ENCODE measurements at places on chromosomes 1 and 21.

DNA sequence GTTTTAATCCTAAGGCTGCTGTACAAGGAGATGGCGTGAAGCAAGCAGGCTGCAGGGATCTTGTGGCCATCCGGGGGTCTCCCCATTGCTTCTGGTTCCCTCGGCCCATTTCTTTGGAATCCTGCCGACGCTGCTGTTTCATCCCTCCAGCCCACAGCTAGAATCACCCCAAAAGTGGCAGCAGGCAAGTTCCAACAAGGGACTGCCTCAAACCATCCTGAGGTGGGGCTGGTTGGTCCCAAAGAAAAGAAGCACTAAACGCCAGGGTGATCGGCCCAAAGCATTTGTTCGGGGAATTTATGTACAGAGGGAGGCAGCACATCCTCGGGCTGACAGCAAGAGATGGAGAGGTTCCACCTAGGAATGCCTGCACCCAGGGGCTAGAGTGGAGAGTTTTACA lies 4.5 kb upstream of the MIB2 start:
- DNase-seq = no peak

GRCh38 chr1:156386949-156387869 lies 18.2 kb downstream of the RHBG start:
- no peak for DNase-seq

DNA sequence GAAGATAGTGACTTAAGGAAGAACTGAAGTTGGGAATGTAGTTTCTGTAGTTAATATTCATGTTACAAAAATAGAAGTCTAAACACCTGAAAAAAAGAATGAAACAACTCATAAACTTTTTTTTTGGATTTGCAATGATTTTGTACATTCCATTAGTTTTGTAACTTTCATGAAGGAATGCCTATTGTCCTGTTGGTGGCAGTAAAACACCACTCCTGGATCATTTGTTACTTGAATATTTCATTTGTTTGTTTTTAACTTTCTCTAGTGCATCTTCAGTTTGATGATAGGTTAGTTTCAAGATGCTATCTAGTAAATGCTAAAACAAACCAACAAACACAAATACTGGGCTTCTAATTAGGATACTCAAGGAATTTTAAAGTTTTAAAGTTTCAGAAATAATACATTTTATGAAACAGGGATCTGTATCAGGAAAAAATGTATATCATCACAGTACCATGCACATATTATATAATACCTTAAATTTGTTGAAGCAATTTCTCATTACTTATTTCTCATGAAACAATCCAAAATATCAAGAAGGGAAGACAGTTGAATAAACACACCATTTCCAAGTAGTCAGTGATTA lies 229.7 kb upstream of the CACYBP start:
- DNase-seq = no peak

DNA sequence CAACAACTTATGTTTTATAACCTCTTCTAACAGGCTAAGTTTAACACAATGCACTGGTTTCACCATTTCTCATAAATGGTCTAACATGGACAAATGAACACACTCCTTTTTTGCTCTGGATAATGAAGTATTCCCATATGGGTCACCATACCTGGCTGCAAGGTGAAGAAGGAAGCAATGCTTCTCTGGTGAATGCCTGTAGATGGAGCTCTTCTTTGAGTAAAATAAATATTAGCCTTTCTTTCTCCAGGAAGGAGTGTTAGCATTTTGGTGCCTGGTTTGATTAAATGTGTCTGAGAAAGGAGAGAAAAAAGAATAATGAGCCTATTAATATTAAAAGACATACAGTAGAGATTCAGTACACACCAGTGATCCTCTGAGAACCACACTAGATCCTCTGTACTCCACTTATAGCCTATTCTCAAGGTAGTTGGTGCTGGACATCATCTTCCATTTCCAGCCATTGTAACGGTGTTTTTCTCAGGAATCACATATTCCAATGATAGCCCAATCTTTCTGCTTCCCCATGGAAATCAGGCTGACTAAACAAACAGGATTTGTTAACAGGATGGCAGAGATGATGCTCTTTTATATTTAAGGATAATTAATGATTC lies 17.6 kb downstream of the MTFR1L start:
- no peak for DNase-seq

GRCh38 chr1:10236405-10237156 lies 26.2 kb downstream of the KIF1B start:
- DNase-seq = no peak

DNA sequence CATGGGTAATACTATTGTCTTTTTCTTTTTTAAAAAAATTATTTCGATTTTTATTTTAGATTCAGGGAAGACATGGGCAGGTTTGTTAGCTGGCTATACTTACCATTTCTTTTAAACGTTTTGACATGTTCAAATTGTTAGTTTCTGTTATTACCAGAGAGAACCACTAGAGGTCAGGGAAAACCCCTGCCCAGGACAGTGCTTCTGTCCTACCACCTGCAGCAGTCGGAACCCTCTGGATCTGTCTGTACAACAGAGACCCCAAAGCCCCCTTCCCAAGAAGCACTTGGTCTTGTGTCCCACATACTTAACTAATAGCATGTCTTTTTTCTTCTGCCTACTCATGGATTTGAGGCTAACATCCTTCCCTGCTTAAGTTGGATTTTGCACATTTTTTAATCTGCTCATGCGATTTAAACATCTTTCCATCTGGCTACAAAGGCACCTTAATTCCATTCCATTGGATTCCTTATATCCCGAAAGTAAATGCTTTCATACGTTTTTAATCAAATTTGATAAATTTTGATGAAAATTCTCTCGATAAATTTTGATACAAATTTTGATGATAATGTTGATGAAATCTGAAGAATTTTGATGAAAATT lies 10.0 kb upstream of the C1orf115 start:
- DNase-seq = no peak

DNA sequence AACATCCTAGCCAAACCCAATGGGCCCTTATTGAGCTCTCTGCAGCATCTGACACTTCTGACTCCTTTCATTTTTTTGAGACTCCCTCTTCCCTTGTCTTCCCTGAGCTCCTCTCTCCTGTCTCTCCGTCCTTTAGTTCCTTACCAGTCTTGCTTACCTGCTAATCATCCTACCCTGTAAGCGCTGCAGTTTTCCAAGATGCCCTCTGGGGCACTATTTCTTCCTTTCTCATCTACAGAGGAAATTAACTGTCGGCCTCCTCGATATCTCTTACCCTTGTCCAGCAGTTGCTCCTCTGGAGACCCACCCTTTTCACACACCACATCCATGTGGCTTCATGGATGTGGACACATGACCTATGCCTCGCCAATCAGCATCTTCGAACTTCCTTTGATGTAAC lies 6.8 kb downstream of the GPR161 start:
- no peak for DNase-seq

DNA sequence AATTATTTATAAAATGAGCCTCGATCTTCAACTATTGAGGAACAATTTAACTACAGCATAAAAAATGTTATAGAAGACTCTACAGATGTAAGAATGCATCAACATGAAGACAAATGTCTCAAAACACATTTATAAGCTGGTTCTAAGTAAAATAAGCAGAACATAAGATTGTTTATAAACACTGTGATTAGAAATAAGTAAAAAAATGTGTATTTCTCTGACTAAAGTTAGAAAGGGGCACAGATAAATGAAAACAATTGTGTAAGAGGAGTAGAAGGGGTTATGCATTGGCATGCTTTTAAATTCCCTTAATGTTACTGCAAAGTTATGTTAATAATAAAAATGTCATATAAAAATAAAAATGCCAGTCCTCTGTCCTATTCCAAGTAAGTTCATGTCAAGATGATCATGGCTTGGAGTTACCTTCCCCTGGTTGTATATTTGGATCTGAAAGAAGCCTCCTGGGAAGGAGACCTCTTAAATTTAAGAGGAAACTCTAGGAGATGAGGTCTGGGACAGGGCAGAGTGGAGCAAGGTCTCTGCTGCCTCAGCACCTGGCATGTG lies 70.2 kb upstream of the FAM20B start:
- no peak for DNase-seq

DNA sequence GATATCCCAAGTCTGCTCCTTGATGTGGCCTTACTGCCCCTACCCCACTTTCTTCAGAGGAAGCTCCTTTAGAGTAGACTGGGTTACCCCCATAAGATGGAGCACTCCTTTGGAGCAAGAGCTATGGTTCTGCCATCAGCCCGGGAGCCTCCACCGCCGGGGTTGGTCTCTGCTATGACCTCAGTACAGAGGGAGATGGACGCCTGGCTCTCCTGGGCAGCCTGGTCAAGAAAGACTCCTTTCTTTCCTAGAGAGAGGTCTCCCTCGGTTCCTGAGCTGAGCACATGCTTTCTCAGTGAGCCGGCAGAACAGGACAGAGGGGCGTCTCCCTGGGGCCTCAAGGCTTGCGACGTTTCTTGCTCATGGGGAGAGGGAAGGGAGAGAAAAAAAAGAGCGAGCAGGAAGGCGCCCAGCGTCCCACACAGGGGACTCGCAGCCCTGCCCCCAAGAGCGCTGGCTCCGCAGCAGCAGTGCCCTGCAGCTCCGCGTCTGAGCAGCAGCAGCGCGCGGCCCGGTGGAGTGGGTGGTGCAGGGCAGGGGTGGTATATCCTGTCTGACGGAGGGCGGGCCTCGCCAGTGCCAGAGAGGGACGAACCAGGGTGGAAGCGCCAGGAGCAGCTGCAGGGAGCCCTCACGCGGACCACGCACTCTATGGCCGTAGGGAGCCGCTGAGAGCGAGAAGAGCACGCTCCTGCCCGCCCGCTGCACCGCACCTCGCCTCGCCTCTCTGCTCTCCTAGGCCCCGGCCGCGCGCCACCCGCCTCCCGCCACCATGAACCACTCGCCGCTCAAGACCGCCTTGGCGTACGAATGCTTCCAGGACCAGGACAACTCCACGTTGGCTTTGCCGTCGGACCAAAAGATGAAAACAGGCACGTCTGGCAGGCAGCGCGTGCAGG lies at the start of gene PKP1:
Gene PKP1, plus strand, starts transcription at position 576 of the 899 bp plus-strand sequence. Its CDS starts 197 bp downstream, at position 773.
- no peak for DNase-seq

- DNase-seq = no peak
Measured at GRCh38 chr1:66492424-66492823, 41.5 kb upstream of the SGIP1 start.

- DNase-seq = no peak
Measured at GRCh38 chr1:52746189-52746588, 19.9 kb downstream of the ZYG11B start.

DNA sequence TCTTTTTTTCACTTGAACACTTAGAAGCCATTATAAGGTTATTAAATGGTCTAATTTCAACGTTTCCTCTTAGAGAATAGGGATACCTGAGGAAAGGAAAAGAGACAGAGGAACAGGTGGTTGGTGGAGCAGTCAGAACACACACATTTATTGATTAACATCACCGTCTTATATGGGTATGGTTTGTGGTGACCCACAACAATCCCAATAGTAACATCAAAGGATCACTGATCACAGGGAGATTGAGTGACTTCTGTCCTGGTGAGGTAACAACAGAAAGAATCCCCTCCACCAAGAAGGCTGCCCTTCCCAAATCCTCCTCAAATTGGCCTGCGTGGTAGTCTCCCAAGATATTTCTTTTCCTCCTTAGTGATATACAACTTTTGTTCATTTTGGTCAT lies 474.0 kb downstream of the PLPP3 start:
- DNase-seq = no peak

GRCh38 chr1:89633800-89634625 lies 1.1 kb downstream of the LRRC8C start:
- no peak for DNase-seq

- DNase-seq = no peak
Measured at GRCh38 chr1:223298701-223299100, 65.3 kb downstream of the SUSD4 start.

- peak; percentile 16 for DNase-seq
Measured at GRCh38 chr1:93908394-93909145, 660 bp downstream of the GCLM start.

All from stimulated activated CD8-positive, alpha-beta memory T cell treated with anti-CD3 and anti-CD28 coated beads, Interleukin-4, amount 100 ng/mL, for 4 hours (primary cell).